ENCODE measurements at places on chromosomes 13 and 19.

- DNase-seq = no peak
These were observed 14.4 kb downstream of the CAPN12 start for GRCh38 chr19:38729653-38730469.

GRCh38 chr13:99299920-99300341, 7.3 kb downstream of the GPR183 start:
- DNase-seq = no peak

- DNase-seq = no peak
These were observed 346.6 kb downstream of the RFC3 start for GRCh38 chr13:34164582-34164981.

GRCh38 chr19:45495178-45495577, 1.7 kb downstream of the RTN2 start:
- no peak for DNase-seq

DNA sequence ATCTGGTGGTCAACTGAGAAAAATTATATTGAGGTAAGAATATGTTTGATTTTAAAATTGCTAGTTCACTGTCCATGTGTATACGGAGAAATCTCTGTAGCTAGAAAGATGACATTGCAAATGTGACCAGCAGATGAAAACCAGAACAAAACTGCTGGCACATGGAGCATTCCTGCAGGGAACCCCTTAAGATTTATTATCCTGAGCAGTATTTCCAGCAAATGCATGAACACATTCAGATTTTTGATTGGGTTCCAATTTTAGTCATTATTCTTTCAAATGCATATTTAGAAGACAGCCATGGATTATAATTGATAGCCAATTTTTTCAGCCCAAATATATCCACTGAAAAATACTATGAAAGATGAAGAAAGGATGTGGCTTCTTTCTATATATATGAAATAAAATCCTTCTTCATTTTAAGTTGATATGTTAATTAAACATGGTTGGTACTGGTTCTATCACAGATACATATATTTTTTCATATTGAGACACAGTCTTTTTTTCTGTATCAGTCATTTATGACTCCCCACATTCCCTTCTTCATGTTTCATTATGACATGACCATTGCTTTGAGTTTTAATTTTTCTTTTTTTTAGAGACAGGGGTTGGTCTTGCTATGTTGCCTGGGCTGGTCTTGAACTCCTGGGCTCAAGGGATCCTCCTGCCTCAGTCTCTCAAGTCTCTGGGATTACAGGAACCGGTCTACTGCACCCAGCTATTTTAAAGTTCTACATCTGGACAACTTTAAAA, 376.5 kb downstream of the KLF12 start:
- no peak for DNase-seq

DNA sequence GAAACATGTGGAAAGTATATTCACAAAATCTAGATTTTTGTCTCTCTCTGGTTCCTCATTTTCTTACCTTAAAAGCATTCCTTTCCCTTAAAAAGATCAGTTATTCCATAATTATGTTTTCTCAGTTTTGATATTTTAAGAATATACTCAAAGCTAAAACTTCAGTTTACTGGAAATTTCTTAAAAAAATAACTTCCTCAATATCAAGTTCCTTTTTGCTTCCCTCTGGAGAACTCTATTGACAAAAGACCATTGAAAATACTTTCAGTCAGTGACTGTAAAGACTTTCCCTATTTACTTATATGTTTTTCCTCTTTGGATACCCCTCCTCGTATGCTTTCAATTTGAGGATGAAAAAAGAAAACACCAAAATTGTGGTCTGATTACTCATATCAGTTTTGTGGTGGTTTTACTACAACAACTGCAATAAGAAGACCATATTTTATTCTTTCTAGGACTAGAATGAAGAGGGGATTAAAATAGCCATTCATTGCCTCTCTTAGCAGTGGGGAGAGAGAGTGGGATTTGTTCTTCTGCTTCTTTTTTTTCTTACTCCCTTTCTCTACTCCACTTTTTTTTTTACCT, 113.2 kb downstream of the ESD start:
- DNase-seq = no peak

GRCh38 chr13:21579754-21580316, 24.1 kb downstream of the MICU2 start:
- no peak for DNase-seq

DNA sequence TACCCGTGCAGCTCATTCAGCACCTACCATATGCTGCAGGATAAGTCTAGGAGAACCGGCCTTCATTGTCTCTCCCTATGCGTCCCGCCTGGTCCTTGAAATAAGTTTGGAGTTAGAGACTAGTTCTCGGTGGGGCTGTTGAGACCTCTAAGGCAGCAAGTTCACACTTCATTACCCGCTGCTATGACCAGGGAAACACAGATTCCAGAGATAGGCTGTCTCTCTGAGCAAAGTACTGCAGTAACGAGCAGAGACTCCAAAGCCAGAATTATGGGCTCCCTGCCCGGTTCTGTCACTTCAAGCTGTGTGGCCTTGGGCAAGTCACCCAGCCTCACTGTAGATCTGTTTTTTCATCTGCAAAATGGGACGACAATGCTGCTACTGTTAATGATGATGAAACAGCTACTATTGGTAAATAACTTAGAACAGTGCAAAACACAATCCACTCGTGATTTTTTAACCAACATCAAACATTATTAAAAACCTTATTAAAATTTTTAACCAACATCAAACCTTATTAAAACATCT, 184.1 kb downstream of the USP12 start:
- no peak for DNase-seq

All from midbrain (tissue), 1 donor.